ENCODE measurements at places on chromosomes 16 and 17.

GRCh38 chr17:15121426-15121825, 143.7 kb downstream of the PMP22 start:
- no peak for DNase-seq

GRCh38 chr16:64250866-64251265, 871.0 kb downstream of the CDH11 start:
- no peak for DNase-seq

DNA sequence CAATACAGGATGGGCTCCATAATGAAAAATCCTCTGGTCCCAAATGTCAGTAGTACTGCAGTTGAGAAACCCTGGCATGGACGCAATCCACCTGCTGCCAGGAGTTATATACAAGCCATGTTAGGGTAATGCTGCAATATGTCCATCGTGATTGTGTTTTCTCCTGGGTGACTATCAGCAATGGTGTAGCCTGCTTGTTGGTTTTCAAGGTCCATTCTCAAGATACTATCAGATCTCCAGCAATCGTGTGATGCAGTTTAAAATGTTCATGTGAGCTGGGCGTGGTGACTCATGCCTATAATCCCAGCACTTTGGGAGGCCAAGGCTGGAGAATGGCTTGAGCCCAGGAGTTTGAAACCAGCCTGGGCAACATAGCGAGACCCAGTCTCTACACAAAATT, 24.0 kb downstream of the ABCC1 start:
- no peak for DNase-seq

DNA sequence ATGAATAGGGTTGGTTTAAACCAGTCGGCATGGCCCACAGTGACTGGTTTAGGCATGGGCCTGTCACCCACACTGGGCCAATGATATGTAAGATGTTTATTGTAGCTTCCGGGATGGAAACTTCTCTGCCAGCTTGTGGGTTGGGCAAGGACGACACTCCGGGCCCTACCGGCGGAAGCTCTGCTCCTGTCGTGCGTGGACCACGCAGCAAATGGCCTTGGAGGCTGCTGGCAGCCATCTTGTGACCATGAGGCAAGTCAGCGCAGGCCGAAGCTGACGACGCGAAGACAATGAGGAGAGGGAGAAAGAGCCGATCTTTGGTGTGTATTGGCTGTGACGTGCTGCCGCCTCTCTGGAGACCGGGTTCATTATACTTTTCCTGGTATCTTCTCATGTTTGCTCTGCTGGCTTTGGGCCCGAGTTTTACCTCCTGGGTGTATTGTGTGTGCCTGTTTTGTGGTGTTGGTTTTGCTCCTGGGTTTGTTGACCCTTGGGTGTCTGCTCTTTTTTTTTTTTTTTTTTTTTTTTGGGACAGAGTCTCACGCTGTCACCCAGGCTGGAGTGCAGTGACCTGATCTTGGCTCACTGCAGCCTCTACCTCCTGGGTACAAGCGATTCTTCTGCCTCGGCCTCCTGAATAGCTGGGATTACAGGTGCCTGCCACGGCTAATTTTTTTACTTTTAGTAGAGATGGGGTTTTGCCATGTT, 15.4 kb downstream of the SLC25A10 start:
- no peak for DNase-seq

DNA sequence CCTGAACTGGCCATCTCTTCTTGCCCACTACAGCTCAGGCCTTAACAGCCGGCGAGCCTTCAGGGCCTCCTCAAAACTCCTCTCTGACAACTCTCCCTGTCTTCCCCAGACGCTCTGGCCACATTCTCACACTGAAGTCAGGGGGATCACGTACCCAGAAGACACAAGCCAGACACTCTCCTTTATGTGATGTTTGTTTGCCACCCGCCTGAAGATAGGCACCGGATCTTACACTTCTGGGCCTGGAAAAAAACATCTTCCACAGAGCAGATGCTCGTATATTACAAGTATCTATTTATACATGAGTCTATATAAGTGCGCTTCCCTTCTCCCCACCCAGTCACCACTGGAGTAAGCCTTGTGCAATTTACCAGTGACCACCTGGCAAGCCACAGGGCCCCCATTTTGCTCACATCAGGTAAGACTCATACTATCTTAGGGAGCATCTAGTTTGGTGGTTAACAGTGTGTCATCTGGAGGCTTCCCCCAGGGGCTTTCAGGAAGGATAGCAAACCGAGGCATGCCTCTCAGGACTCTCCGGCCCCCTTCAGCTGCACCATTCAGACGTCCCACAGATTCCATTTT, 349.4 kb downstream of the SOX9 start:
- DNase-seq, result no peak

DNA sequence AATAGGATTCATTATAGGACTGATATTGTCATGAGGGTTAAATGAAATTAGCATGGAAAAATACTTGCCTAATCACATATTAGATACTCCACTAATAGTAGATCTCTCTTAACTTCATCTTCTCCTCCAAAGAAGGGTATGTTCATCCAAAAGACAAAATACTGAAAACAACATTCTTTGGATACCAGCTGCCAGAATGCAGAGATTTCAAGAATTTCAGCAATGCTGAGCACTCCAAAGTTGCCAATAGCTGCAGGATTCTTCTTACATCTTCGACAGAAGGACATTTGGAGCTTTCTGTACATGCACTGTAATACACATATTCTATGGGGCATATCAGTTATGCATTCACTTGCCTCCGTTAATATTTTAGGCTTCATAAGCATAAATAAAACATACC, 436.5 kb downstream of the HAPSTR1 start:
- no peak for DNase-seq

DNA sequence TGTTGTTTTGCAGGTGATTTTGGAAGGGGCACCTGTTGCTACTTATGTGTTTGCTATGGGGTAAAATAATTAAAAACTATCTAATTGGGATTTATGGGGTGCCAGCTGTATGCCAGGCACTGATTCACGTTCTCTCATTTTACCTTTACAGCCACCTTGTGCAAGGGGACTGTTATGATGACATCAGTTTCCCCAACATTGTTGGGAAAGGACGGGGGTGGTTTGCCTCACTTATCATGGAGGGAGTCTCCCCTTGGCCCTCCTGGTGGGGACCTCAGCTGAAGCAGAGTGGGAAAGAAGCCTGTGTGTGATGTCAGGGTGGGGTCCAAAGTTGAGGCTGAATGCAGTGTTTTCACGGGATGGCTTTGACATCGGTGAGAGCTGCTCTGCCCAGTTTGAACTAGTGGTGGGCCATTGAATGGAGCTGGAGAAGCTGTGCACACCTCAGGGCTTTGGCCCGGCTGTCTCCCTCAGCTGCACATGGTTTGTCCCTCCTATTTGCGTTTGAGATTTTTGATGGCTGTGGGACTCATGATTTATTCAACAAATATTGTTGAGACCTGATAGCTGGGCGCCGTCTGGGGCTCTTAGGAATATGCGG, 36.1 kb downstream of the CMIP start:
- no peak for DNase-seq

All from activated CD8-positive, alpha-beta memory T cell treated with anti-CD3 and anti-CD28 coated beads for 1 hour (primary cell).